ENCODE measurements at places on chromosomes 2 and 18.

DNA sequence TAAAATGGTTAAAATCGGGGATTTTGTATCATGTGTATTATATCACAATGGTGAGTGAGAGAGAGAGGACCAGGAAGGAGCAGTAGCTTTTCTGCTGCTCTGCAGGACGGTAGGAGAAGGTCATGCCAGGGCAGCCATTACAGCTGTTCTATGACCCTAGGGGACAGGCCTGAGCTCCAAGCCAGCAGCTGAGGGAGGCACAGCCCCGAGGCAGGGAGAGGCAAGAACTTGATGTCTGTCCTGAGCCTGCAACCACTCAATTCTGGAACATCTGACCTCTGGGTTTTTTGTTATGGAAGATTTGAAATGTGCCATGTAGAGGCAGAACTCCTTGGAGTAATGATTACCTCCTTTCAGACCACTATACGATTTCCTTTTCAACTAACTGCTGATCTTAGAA is 135.8 kb upstream of the SH3BP4 start:
- DNase-seq = no peak

DNA sequence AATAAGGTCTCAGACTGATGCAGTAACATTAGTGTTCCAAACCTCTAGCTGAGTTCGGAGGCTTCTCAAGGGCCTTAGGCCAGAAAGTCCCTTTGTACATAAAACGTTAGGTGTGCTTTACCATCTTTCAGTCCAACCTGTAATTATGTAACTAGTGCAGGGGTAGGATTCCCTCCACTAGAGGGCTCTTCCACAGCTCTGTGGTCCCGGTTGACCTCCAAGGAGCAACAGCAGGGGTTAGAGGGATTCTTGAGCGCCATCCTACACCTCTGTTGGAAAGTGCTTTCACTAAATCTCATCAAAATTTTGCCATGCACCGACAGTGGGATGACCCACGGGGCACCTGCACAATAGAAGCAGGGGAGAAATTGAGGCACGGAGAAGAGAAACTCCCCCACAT is 155.8 kb upstream of the LRP1B start:
- no peak for DNase-seq

DNA sequence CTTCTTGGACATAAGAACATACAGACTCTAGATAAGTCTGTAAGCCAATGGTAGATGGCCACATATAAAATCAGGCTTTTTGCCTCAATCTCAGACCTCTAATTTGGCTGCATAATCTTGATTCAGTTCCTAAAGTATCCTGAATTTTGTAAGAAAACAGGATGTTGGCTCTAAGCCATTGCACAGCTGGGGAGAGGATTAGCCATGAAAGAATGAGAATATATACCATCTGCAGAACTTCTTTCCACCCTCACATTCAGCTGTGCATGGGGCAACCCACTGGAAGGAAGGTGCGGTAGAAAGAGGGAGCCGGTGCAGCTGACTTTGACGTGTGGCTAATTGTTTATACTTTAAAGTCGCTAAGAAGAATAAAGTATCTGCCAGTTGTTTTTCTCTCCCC is 1061.6 kb upstream of the FAM98A start:
- no peak for DNase-seq

GRCh38 chr2:215019085-215019484 is 119.3 kb downstream of the ABCA12 start:
- DNase-seq = peak; percentile 22

DNA sequence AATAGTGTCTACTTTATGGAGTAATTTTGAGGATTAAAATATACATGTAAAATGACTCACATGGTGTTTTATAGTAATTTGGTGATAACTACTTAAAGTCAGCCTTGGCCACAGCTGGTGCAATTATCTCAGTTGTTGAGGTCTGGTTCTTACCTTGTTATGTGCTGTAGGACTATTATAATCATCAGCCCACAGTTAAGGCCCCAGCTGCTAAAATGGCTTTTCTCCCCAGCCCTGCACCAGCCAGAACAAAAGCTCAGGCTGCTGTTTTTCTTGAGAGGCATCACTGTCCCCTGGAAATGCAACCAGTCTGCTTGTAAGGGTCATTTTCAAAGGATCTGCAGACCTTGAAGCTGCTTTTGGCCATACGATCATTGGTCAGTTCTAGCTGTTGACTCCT is 283.3 kb upstream of the THUMPD2 start:
- no peak for DNase-seq

GRCh38 chr2:48347712-48348111 is 182.2 kb upstream of the STON1 start:
- no peak for DNase-seq

DNA sequence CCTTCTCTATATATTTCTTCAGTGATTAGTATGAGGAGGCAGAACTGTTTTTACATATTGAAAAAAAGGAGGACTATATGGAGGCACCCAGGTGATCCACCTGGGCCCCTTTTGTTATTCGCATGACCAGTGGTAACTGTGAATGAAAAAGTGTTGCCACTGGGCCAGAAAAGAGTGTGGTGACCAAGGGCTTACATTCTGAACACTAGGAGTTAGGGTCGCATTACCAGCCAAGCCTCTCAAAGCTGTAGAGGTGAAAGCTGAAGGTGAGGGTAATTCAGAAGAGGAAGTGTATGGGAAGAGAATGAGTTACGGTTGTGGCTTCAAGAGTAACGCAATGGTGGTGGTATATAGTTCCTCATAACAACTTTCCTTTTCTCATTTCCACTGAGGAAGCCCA is 487.6 kb downstream of the TMEM182 start:
- DNase-seq = no peak

GRCh38 chr2:235827585-235827992 is 333.7 kb downstream of the AGAP1 start:
- no peak for DNase-seq

GRCh38 chr2:30046979-30047378 is 99.8 kb upstream of the YPEL5 start:
- DNase-seq = no peak

Measured in GM13977 (cell line).